ENCODE measurements at places on chromosomes 6 and 20.

GRCh38 chr6:47308552-47309290 is 984 bp downstream of the TNFRSF21 start:
- DNase-seq, result peak; percentile 48

- no peak for DNase-seq
These were observed 62.3 kb upstream of the NKX2-2 start for GRCh38 chr20:21575981-21576740.

DNA sequence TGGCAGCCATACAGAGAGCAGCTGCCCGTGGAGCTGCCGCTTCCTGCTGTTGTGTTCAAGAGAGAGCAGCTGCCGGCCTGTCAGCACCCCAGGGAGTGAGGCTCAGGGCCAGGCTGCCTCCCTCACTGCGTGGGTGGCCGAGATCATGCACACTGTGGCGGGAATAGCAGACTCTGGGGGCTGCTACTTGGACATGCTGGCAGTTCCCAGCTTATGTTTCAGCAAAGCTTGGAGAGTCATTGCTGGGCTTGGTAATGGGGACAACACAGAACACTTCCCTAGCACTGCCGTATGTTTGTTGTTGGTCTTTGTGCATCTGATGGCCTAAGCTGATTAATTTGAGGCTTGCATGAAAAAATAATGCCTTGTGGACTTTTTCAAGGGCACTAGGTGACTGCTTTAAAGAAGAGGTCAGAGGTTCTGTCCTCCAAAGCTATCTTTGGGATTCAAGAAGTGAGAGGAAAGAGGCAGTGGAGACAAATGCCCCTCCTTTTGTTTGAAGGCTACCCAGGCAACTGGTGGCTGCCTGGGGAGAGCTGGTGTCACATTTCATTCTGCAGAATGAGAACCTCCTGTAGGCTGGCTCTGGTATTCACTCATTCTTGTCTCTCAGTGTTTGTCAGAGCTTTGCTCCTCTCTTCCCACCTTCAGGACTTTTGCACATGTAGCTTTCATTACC is 18.8 kb downstream of the MRAP2 start:
- DNase-seq, result peak; percentile 59

DNA sequence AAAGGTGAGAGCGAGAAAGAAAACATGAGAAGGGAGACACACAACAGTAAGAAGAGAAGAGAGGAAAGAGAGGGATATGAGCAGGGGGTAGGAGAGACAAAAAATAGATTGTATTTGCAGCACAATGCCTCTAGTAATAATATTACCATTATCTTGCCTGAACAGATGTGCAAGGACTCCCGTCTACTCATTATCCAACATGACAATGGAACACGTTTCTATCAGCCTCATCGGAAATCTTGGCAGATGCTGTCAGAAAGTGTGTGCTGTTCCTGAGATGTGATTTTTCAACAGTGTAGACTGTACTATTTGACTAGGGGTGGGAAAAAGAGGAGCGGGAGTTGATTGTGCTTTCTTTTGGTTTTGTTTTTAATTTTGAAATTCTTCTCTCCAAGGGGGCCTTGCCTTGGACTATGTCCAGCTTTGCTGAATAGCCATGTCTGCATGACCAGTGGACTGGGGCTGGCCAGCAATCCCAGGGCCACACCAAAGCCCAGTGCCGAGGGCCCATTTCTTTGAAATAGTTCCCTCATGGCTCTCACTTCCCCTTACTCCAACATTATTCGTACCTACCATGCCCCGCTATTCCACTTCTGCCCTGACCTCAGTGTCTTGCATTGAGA is 11.3 kb upstream of the TRAM2 start:
- DNase-seq, result no peak

GRCh38 chr20:58746620-58747019 is 54.0 kb downstream of the NPEPL1 start:
- no peak for DNase-seq

DNA sequence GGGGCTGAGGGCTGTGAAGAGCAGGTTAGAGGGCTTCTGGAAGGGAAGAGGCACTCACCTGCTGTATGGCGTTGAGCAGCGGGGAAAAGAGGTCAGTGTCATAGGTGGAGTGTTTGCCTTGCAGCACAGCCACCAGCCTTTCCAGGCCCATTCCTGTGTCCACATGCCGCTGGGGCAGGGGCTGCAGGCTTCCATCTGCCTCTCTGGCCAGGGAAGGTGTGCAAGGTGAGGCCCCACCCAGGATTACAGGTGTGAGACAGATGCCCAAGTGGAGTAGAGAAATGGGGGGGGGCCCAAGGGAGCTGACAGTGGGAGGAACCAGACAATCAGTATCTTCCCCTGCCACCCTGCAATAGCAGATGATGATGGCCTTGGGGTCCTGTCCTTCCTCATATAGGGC is 2.9 kb downstream of the AARS2 start:
- DNase-seq, result no peak

DNA sequence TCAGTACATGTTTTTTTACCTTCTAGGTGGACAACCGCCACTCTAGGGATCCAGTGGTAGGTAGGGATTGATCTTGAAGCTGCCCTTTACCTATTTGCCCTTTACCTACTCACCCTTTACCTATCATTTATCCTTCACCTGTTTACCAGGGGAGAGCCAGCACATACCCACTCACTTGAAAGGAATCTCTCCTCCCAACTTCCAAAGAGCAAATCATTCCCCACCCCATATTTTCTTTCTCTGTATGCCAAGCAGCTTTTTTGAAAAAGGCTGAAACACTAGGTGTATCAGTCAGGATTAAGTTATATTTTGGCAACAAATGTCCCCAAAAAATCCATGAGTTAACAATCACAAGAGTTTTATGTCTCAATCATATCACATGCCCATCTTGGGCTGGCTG is 10.5 kb upstream of the EPM2A start:
- no peak for DNase-seq

- no peak for DNase-seq
These were observed 117.3 kb upstream of the ARMC2 start for GRCh38 chr6:108730635-108731515.

GRCh38 chr6:127554435-127555006 is 22.5 kb upstream of the C6orf58 start:
- peak; percentile 77 for DNase-seq

- DNase-seq, result peak; percentile 44
These were observed 58.0 kb downstream of the FOXO3 start for GRCh38 chr6:108618623-108619152.

- DNase-seq, result no peak
These were observed 48.9 kb upstream of the ECHDC1 start for GRCh38 chr6:127392301-127392700.

GRCh38 chr6:116461331-116461931 is at the start of gene CALHM6:
CALHM6 (plus strand) TSS chr6:116461375; CDS start chr6:116461930, 555 bp downstream.
- peak; percentile 54 for DNase-seq

GRCh38 chr20:877814-878213 is 38.3 kb downstream of the ANGPT4 start:
- no peak for DNase-seq

GRCh38 chr6:42771741-42772100 is 10.1 kb upstream of the BICRAL start:
- DNase-seq, result no peak

GRCh38 chr6:80280262-80281010 is 174.0 kb downstream of the BCKDHB start:
- peak; percentile 63 for DNase-seq

- peak; percentile 76 for DNase-seq
These were observed 64.7 kb downstream of the KCNS1 start for GRCh38 chr20:45036044-45036755.

GRCh38 chr6:54892831-54893230 is 46.3 kb downstream of the FAM83B start:
- peak; percentile 26 for DNase-seq

DNA sequence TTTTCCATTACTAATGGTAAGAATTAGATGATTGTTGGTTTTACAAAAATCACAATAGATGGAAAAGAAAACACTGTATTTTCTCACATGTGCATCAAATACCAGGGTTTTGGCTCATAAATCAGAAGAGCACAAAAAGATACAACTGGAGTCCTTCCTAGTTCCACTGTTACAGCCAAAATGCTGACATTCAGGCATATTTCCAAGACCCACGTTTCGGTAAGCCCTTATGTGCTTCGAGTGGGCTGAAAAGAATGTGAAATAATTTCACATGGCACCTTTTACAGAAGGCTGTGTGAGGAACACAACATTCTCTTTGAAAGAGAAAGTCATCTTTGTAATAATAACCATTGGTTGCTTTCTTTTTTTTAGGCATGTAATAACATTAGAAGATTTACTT is 326.7 kb upstream of the FLRT3 start:
- DNase-seq, result no peak

- DNase-seq, result no peak
These were observed 28.7 kb downstream of the MOCS1 start for GRCh38 chr6:39905640-39905975.

DNA sequence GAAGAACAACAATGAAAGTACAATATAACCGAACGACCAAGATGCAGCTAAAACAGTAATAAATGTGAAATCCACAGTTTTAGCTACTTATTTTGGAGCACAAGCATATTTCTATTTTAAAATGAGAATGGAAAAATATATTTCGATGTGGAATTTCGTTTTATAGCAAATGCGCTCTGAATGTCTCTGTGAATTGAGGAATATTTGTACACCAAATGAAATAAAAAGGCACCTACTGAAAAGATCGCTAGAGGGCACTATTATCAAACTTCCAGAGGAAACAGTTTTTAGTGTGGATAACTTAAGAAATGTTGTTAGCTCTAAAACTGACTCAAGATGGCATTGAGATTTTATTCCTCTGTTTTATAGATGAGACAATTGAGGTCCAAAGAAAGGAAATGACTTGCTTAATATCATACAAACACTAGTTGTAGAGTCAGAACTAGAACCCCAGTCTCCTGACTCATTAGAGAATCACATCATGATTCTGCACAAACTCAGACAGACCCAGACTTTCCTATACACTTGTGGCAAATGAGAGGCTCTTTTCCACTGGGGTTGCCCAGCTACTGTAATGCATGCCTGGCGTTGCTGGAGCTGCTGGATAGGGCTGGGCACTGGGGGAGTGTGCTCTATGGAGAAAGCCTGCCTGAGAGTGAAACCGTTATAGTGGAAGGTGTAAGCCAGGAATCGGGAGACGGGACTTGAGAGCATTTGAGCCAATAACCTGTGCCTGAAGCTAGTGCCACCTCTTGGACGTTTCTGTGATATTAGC is 51.9 kb downstream of the GCLC start:
- DNase-seq, result peak; percentile 90

DNA sequence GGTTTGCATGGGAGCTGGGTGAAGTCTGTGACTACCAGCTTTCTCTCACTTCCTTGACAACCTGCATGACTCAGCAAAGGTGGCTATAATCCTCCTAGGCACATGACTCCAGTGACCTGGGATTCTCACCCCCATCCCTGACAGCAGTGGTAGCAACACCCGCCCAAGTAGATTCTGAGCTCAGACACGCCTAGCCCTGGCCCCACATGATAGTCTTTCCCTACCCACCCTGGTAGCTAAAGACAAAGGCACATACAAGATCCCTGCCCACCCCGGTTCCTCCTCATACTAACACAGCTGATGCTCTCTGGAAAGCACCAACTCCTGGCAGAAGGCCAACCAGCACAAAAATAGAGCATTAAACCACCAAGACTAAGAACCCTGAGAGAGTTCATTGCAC is 25.9 kb upstream of the CRISP1 start:
- DNase-seq, result peak; percentile 16

GRCh38 chr6:451847-452246 is 60.3 kb downstream of the IRF4 start:
- DNase-seq, result no peak

DNA sequence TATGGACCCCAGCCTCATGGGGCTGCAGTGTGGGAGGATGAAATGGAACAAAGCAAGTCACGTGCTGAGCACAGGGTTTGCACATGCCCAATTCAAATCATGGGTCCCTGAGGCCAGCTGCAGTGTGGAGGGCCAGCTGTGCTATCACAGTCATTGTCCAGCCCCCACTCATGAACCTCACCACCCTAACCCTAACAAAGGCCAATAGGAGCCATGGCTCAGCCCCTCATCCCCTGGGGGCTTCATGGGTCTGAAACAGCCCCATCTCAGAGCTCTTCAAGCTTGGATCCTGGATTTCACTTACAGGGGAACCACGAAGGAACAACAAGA is 125.6 kb upstream of the MAFB start:
- DNase-seq, result no peak
